ENCODE measurements at places on chromosomes 4 and X.

GRCh38 chr4:158538176-158538575 is 16.5 kb downstream of the RXFP1 start:
- DNase-seq = no peak

- no peak for DNase-seq
Observed at GRCh38 chr4:128979934-128980333, 113.4 kb downstream of the SCLT1 start.

DNA sequence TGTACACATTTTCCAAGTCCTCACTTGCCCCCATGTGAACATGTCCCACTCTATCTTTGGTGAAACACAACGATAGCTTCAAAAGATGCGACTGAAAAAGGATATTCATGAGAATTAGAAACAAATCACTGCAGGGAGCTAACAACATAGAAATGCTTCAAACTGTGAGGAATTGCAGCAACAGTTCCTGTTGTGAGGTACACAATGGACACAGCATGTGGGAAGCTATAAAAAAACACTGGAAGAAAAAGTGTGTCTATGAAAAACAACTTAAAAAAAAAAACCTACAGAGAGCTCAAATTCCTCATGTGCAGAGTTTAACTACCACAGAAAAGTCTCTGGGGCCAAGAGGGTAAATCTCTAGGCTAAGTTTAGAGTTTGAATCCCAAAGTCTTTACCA is 51.6 kb upstream of the BLTP1 start:
- no peak for DNase-seq

DNA sequence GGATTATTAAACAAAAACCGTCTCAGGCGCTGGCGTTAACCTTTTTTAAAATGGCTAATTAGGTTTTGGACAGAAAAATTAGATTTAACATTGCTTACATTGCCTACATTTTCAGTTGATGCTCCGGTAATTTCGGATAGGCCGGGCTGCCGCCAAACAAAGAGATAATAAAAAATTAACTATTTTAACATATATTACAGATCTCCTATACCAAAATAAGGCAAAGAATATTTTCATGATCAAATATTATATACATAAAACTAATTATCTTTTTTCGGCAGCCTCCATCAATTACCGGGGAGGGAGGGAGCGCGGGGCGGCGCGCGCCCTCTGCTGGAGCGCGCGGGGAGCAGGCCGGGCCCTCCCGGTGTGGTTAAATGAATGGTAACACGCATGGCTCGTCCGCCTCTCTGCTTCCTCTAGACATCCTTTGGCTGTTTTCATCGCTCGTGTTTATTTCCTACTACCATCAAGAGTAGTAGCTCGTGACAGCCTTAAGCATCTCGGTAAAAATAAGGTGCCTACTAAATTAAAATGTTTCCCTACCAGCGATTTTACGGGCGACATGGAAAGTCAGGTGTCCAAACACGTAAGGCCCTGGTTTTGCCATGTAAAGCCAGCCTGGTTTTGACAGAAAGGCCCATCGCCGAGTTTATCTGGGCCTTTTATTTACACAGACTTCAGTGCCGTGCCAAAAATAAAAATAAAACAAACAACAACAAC is 52.4 kb upstream of the TMEM33 start:
- no peak for DNase-seq

GRCh38 chr4:163590103-163590502 is 95.6 kb downstream of the TMA16 start:
- DNase-seq = no peak

- no peak for DNase-seq
Observed at GRCh38 chr4:80086296-80086695, 13.3 kb upstream of the ANTXR2 start.

DNA sequence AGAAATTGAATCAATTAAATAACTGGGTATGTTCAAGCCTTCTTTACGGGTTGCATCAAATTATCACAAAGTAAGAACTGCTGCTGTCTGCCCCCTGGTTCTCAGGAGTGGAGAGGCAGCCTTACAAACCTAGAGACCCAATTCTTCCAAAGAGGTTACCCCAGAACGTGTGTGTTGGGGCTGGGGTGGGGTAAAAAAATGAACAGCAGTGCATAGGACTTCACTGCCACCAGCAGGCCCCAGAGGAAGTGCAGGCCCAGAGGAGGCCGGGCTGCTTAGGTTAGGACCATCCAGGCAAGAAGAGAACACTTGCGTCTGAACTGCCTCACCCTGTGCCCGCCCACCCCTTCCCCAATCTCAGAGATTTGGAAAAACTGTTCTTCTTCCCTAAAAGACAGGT is 1.5 kb upstream of the NWD2 start:
- DNase-seq = no peak

DNA sequence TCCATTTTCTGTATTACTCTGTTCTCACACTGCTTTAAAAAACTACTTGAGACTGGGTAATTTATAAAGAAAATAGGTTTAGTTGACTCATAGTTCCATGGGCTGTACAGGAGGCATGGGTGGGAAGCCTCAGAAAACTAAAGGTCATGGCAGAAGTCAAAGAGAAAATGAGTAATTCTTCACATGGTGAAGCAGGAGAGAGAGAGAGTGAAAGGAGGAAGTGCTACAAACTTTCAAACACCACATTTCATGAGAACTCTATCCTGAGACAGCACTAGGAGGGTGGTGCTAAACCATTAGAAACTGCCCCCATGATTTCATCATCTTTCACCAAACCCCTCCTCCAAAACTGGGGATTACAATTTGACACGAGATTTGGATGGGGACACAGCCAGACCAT is 108.0 kb upstream of the PBDC1 start:
- DNase-seq = no peak

- no peak for DNase-seq
Observed at GRCh38 chr4:109879636-109880314, 31.9 kb downstream of the LRIT3 start.
